ENCODE measurements at places on chromosomes 6 and 20. TPM values are rescaled to one million over a fixed set of nuclear protein-coding genes. Genes with fewer than 3 reads are reported as not detected.

DNA sequence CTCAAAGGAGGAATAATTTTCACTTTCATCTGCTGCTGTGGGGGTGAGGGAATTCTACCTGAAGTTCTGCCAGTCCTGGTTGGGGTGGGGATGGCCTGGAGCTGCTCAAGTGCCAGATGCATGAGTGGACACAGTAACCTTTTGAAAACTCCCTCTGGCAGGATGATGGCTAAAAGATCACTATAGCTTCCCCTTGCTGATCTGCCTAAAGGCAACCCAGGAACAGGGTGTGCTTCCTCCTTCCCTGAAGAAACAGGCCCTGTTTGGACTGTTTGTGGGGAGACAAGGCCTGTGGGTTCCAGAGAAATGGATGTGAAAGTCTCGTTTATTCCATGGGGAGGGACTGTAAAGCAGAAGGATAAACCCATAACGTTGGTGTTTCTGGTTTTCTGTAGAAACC is 176.9 kb downstream of the DTNBP1 start:
- H3K4me1 ChIP-seq = peaks cover 14% of the 10 kb centered on the region
- no peak overlapping the region for H3K4me3 ChIP-seq
- DNase-seq = peak; percentile 70

DNA sequence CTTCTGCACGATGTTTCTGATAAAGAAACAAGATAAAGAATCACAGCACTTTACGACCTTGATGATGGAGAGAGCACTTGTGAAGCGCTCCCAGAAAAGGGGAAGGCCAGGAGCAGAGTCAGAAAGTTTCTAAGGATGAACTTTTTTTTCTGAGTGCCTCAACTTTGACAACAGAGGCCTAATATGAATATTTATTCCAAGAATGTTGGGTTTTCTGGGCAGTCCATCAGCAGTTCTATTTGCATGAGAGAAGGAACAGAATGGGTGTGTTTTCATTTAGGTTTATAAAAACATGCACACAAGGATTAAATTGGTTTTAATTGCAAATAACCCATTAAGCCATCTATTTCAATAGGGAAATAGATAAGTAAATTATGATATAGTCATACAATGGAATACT is 204.9 kb downstream of the SIM1 start:
- no peaks in the 10 kb centered on the region for H3K36me3 ChIP-seq
- H3K4me3 ChIP-seq = no peak overlapping the region
- no peaks in the 10 kb centered on the region for H3K4me1 ChIP-seq
- no peak for DNase-seq
- H3K27me3 ChIP-seq = no peaks in the 10 kb centered on the region
- H3K27ac ChIP-seq = no peak overlapping the region

DNA sequence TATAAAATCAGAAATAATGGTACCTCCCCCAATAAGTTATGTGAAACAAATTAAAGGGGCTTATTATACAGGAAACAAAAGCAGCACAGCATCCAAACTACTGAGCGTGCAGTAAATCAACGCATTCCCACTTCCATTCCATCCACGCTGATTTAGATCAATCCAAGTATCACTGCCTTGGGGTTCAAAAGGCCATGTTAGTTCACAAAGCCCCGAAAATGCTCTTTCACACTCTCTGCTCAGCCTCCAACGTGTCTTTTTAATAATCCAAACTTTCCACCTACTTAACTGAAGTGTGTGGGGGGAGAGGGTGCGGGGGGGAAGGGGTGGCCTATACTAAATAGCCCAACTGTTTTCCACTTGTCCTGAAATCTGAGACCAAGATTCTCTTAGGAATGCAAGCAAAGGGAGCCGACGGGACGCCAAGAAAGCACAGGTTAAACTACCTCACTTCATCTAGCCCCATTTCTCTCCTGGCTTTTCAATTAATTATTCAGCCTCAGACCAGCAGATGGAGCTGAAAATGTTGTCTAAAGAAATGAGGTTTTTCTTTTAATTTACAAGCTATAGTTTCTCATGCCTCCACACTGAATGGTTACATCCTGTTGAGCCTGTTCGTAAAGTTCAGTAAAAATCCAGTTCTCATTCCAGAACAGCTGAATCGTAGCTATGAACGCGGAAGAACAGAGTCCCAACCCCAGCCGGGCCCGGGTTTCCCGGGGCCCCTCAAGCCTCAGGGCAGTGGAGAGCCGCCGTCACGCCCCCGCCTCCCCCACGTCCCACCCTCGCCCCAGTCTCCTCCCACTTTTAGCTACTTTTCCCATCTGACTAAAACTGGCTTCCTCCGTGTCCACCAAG is 1.0 kb upstream of the NXT1 start:
- peak overlapping the region; percentile 21 for H3K4me3 ChIP-seq
- no peaks in the 10 kb centered on the region for H3K27me3 ChIP-seq
- H3K4me1 ChIP-seq = peaks cover 20% of the 10 kb centered on the region
- peaks cover 3% of the 10 kb centered on the region for H3K36me3 ChIP-seq
- DNase-seq = peak; percentile 79

DNA sequence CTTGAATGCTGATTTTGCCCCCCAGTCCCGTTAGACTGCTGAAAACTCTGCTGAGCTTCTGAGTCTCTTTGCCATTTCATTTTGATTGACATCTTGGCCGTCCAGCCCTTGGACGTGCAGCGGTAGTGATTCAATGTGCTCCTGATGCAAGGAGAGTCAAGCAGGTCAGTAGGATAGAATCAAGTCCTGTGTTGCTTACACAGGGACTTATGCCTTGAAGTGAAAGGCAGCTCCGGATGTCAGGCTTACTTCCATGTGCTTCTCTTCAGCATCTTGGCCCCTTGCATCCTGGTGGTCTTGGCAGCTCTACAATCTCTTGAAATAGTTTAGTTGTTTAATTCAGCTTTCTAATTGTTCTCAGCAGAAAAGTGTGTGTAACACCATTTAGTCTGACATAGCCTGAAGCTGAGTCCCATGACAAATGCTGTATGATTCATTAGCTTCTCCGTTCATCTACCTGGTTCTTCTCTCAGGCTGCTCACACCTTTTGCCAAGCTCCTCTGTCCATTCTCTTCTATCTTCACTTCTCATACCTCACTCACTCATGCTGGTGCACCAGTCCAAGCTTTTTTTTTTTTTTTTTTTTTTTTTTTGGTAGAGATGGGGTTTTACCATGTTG is 76.0 kb downstream of the EZR start:
- H3K36me3 ChIP-seq = no peaks in the 10 kb centered on the region
- DNase-seq = no peak
- no peaks in the 10 kb centered on the region for H3K27me3 ChIP-seq
- no peak overlapping the region for H3K27ac ChIP-seq

DNA sequence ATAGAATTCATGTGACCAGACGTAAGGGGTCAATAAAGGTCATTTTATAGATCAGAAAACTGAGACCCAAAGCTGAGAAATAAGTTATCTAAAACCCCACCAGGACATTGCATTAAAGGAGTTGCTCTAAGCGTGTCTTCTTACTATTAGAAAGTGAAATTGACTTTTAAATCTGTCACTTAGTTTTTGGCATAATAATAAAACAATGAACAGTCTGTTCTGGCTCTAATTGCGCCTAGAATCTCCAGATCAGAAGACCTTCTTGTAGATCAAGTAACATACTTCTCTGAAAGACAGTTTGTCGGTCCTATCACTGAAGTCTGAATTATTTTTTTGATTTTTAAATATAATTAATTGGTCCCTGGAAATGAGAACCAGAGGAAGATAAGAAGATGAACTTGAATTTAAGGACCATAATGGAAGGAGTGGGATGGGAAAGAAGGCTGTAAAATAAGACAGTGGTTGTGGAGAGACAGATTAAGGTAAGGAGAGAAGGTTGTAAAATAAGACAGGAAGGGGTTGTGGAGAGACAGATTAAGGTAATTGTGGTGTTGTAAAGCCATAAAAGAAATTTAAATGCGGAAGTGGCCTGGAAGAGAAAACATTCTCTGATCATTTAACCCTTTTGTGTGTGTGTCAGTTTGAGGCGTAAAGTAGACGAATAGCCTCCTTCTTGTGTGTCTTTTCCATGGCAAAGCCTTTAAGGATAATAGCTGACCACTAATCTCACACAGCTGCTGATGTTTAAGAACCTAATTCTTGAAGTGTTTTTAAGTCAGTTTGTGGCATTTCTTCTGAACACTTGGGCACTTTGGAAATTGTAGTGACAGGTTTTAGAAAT is 20.1 kb downstream of the TOP1 start:
- H3K27me3 ChIP-seq = no peaks in the 10 kb centered on the region
- H3K27ac ChIP-seq = peak overlapping the region; percentile 80
- no peak for DNase-seq

- H3K4me3 ChIP-seq = no peak overlapping the region
- H3K27ac ChIP-seq = no peak overlapping the region
- no peaks in the 10 kb centered on the region for H3K4me1 ChIP-seq
- H3K36me3 ChIP-seq = no peaks in the 10 kb centered on the region
- DNase-seq = no peak
Measured at GRCh38 chr20:10447028-10447427, 11.9 kb downstream of the SLX4IP start.

GRCh38 chr6:1436334-1437306 is 47.2 kb downstream of the FOXF2 start:
- peak; percentile 22 for DNase-seq
- H3K27ac ChIP-seq = no peak overlapping the region
- no peaks in the 10 kb centered on the region for H3K27me3 ChIP-seq
- no peaks in the 10 kb centered on the region for H3K36me3 ChIP-seq
- no peaks in the 10 kb centered on the region for H3K4me1 ChIP-seq

DNA sequence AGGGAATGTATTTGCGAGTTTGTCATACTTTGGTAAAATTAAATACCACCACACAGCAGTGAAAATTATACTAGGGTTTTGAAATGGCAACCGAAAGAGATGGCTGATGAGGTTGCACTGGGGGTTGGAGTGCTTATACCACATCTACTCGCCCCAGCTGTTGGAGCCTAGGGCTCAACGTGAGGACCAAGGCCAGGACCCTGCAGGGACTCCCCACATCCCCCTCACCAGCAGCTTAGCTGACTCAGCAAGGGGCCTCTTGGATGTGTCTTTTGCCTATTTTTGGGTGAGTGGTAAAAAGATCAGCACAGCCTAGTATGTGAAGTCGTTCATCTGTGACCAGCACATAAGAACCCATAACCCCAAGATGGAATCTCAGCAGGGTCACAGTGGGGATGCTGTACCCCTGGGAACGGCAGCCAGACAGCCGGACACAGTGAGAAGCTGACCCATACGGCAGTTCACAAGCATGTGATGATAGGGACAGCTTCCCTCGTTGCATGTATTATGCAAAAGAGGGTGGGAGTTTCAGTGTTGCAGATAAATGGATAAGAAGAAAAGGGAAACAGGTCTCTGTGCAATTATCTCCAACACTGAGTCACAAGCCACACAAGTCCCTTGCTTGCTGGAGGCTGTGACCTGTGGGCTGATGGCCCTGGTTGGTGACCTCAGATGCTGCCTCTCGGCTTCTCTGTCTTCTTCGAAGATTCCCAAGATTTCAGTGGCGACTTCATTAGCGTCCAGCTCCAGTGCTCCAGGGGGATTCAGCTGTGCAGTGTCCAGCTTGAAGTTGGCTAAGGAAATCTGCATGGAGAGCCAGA is 20.9 kb upstream of the SPO11 start:
- no peak overlapping the region for H3K4me3 ChIP-seq
- no peak for DNase-seq
- H3K36me3 ChIP-seq = no peaks in the 10 kb centered on the region
- H3K27me3 ChIP-seq = no peaks in the 10 kb centered on the region
- no peaks in the 10 kb centered on the region for H3K4me1 ChIP-seq
- H3K27ac ChIP-seq = no peak overlapping the region

DNA sequence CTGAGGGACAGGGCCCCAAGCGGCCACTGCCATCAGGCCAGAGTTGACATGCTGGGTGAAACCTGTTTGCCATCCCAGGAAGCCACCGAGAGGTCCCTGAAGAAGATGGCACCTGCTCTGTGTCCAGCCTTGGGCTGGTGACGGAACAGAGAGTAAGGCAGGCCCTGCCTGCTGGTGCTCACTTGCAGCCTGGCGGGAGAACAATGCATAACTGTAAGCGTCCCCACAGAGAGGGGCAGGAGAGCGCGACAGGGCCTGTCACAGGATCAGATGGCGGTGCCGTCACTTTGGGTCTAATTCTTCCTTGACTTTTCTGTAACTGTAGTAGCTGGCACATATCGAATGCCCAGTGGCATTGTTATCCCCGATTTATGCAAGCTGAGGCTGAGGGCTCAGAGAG is 29.0 kb upstream of the VSTM2L start:
- no peaks in the 10 kb centered on the region for H3K27me3 ChIP-seq
- H3K36me3 ChIP-seq = no peaks in the 10 kb centered on the region
- no peak overlapping the region for H3K27ac ChIP-seq
- DNase-seq = no peak
- H3K4me1 ChIP-seq = no peaks in the 10 kb centered on the region

DNA sequence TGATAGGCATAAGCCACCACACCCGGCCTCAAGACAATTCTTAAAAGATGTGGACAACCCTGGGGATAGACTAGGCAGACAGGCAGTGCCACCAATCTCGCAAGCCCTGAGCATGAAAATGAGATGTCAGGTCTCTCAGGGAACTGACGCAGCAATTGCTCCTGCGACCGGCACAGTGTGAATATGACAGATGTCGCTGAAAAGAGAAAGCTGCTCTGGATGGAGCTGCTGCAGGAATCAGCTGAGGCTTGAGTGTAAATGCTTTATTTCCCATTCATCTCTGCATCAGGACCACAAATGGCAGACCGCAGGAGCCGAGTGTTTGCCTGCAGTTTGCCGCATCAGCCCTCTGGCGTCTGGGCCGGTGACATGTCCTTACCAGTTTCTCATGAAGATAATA is 68.4 kb downstream of the TFAP2C start:
- H3K27ac ChIP-seq = no peak overlapping the region
- no peaks in the 10 kb centered on the region for H3K36me3 ChIP-seq
- no peak overlapping the region for H3K4me3 ChIP-seq
- no peak for DNase-seq
- H3K27me3 ChIP-seq = no peaks in the 10 kb centered on the region

GRCh38 chr20:62881662-62882395 is 20.2 kb upstream of the TCFL5 start:
- H3K27me3 ChIP-seq = no peaks in the 10 kb centered on the region
- peaks cover 14% of the 10 kb centered on the region for H3K36me3 ChIP-seq
- H3K4me1 ChIP-seq = peaks cover 7% of the 10 kb centered on the region
- H3K27ac ChIP-seq = no peak overlapping the region
- no peak for DNase-seq
- no peak overlapping the region for H3K4me3 ChIP-seq

GRCh38 chr6:69263297-69263696 is 533.5 kb downstream of the LMBRD1 start:
- no peaks in the 10 kb centered on the region for H3K36me3 ChIP-seq
- H3K4me1 ChIP-seq = no peaks in the 10 kb centered on the region
- no peak for DNase-seq
- H3K4me3 ChIP-seq = no peak overlapping the region

The LRFN2 gene
- total RNA-seq = not detected

The TNF gene
- total RNA-seq = 0.42 TPM

The BTN1A1 gene
- not detected for total RNA-seq

The SNPH gene
- 16.2 TPM for total RNA-seq

The DEF6 gene
- total RNA-seq = 5.2 TPM

The CYB5R4 gene
- 7.3 TPM for total RNA-seq

The SH3BGRL2 gene
- 225 TPM for total RNA-seq

The LAMA4 gene
- 39.8 TPM for total RNA-seq

The RAB44 gene
- total RNA-seq = 0.11 TPM

The PARD6B gene
- 14.3 TPM for total RNA-seq

The VSTM2L gene
- 4.0 TPM for total RNA-seq

The FAM209A gene
- total RNA-seq = 0.54 TPM

The PSMB9 gene
- 12.3 TPM for total RNA-seq

All from thyroid gland (tissue), 4 donors.